Activated CD8-positive, alpha-beta memory T cell treated with anti-CD3 and anti-CD28 coated beads, Interleukin-2, amount 50 U/mL, for 4 hours (primary cell): ENCODE measurements at places on chromosomes 4 and X.

GRCh38 chr4:89316931-89317366 is 9.3 kb upstream of the GPRIN3 start:
- DNase-seq, result no peak

DNA sequence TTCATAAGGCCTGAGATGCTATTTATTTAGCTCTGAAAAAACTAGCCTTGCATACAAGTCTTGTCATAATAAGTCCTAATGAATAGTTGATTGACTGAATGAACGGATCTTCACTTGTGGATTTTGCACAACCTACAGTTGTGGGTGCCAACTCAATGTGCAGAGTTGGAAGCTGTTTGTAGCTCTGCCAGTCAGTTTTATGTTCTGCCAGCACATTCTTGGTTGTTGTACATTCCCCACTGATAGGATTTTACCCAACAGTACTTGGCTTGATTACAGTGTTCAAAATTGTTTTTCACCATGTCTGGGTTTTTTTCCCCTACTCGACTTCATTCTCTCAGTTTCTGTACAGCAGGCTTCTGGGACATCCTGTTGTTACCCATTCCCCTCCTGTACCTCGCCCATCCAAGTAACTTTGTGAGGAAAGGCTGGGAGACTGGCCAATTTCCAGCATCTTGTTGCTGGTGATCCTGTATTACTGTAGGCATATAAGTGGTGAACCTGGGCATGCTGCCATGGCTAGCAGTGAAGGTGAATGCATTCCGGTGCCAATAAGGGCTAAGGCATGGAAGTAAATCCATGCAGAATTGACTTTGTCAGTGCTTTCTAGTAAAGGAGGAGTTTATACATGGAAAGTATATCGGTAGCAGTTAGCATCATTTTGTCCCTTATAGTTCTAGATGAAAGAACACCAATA is 22.8 kb downstream of the IL1RAPL1 start:
- no peak for DNase-seq

DNA sequence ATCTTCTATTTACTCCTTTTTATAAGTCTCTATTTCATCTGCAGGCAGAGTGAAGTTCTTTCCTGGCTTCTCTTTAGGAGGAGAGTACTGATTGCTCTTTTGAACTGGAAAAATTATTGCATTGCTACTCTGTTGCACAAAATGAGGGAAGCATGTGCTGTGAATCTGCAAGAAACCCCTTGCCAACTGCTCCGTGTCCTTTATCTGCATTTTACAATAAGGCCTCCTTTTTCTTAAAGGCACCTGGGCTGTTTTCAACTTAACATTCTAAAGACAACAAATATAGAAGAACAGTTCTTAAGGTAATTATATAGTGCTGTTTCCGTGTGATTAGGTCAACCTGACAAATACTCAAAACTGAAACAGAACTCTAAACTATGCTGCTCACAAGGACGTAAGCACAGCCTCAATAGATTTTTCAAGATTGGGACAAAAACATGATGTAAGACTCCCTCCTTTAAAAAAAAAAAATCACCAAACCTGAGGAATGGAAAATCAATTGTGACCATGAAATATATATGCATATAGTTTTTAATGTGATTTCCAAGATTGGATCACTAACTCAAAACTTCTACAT is 716.6 kb upstream of the INTU start:
- no peak for DNase-seq

- no peak for DNase-seq
Observed at GRCh38 chr4:118833192-118833820, 2.6 kb downstream of the SEC24D start.

GRCh38 chr4:41550308-41550707 is 12.4 kb downstream of the LIMCH1 start:
- no peak for DNase-seq

DNA sequence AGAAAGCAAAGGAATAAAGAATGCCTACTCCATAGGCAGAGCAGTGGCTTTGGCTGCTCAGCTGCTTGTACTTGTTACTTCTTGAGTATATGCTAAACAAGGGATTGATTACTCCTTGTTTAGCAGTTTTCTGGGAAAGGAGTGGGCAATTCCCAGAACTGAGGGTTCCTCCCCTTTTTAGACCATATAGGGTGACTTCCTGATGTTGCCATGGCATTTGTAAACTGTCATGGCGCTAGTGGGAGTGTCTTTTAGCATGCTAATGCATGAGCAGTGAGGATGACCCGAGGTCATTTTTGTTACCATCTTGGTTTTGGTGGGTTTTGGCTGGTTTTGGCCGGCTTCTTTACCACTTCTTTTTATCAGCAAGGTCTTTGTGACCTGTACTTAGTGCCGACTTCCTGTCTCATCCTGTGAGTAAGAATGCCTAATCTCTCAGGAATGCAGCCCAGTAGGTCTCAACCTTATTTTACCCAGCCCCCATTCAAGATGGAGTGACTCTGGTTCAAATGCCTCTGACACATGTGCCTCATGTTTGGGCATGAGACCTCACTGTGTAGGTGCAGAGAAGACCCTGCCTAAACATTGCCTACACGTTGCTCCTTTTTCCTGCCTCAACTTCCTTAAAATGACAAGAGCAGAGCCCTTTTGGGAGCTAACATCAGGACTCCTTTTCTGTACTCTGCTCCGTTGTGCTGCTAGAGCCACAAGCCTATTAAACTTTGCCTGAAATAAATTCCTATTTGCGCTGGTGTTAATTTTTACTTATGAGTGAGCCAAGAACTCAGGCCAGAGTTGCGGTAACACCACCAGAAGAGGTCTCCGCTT is 21.0 kb upstream of the UBA6 start:
- DNase-seq, result no peak

- DNase-seq, result no peak
Observed at GRCh38 chr4:3098346-3098745, 23.9 kb downstream of the HTT start.

GRCh38 chrX:130330706-130331105 is 9.0 kb upstream of the SLC25A14 start:
- peak; percentile 22 for DNase-seq

GRCh38 chr4:16159286-16159685 is 67.0 kb downstream of the TAPT1 start:
- DNase-seq, result no peak

DNA sequence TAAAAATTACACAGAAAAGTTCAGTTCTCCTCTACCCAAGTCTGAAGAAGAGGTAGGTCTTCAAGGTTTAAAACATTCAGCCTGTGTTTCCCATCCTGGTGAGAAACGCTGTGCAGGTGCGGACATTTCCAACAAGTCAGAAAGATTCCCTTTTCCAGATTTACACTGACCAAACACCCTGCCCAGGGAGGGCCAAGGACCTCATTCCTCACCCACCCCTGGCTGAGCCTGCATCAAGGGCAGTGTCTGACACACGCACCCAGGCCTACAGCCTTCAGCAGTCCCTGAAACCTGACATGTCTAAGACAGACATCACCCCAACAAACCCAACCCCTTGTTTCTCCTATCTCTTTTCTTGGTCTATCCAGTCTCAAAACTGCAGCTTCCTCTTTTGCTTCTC is 105.9 kb downstream of the APBB2 start:
- DNase-seq, result no peak
